ENCODE measurements at places on chromosomes 12 and 14.

DNA sequence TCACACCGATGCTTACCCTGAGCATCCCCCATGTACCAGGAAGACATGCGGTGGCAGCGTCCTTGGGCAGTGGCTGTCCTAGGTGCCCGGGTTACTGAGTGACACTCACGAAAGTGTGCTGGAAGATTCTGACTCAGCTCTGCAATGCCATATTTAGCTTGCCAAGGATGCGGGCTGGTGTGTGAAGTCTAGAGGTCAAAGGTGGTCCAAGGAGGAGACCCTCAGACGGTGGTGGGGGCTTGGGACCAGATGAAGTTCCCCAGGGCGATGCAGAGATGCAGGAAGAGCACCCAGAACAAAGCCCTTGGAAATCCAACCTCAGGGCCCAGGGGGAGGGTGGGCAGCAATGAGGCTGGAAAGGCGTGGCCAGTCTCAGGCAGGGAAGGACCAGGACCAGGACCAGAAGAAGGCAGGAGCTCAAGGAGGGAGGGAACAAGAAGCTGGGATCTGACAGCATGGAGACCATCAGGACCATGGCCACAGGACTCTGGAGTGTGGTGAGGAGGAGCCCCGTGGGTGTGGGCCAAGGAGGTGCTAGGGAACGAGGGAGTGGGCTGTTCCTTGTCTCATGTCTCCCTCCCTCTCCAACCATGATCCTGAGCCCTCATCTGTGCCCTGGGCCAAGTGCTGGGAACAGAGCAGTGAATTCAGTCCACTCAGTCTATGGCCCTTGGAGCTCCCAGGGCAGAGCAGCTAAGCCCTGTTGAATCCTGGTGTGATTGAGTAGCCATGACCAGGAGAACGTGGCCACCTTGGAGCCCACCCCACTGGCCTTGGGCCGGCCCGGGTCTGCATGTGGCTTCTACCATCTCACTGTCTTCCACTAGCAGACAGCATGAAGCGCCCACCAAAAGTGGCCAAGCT lies 310.1 kb upstream of the DIO3 start:
- DNase-seq, result no peak

GRCh38 chr14:35695072-35695471 lies 114.0 kb downstream of the RALGAPA1 start:
- no peak for DNase-seq

- DNase-seq, result no peak
Observed at GRCh38 chr12:45582536-45582935, 147.0 kb upstream of the ARID2 start.

- DNase-seq, result no peak
Observed at GRCh38 chr12:131034631-131035244, 81.0 kb downstream of the ADGRD1 start.

GRCh38 chr14:97538749-97539410 lies 741.7 kb downstream of the VRK1 start:
- no peak for DNase-seq

Measured in natural killer cell treated with Interleukin-12 subunit alpha and Interleukin-12 subunit beta and Interleukin-15 and Interleukin-18, amount 100 ng/mL, for 72 hours (primary cell).